ENCODE measurements at places on chromosomes 3 and 15.

GRCh38 chr3:31417486-31417885 lies 115.2 kb upstream of the STT3B start:
- no peak for DNase-seq

GRCh38 chr3:110808630-110809029 lies 263.0 kb upstream of the NECTIN3 start:
- DNase-seq = no peak

GRCh38 chr3:187522890-187523289 lies 147.3 kb downstream of the SST start:
- no peak for DNase-seq

DNA sequence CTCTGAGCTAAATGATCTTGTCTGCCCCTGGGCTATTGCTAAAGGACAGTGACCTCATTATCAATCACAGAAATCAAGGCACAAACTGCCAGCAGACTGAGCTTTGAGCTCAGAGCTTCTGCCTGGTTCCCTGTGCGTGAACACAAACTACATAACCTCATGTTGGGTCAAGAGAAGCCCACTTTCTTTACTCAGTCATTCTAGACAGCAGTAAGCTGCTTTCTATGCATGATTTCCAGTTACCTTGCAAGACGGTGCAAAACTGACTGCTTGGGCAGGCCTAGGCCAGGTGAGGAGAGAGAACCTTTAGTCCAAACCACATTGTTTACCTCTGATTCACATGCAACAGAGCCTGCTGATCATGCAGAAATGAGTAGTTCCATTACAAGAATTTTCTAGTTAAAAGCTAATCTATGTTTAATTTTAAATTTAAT lies 75.1 kb downstream of the ARRDC4 start:
- no peak for DNase-seq

GRCh38 chr15:67840749-67841512 lies 1.1 kb upstream of the RNU6-1 start:
- no peak for DNase-seq

DNA sequence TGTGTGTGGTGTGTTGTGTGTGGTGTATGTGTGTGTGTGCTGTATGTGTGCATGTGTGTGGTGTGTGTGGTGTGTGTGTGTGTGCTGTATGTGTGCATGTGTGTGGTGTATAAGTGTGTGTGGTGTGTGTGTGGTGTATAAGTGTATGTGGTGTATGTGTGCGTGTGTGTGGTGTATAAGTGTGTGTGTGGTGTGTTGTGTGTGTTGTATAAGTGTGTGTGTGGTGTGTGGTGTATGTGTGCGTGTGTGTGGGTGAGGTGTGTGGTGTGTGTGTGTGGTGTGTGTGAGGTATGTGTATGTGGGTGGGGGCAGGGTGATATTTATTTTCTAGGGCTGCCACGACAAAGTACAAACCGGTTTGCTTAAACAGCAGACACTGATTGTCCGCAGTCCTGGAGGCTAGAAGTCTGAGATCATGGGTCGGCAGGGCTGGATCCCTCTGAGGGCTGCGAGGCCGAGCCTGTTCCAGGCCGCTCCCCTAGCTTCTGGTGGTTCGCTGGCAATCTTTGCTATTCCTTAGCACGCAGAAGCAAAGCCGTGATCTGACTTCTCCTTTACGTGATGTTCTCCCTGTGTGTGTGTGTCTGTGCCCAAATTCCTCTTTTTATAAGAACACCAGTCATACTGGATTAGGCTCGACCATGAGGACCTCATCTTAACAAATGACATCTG lies 160.2 kb downstream of the XXYLT1 start:
- no peak for DNase-seq

- no peak for DNase-seq
Measured at GRCh38 chr15:25238716-25239470, 199.9 kb downstream of the UBE3A start.

GRCh38 chr3:11757441-11757875 lies 89.2 kb downstream of the TAMM41 start:
- no peak for DNase-seq

GRCh38 chr3:62710751-62711150 lies 164.5 kb downstream of the CADPS start:
- no peak for DNase-seq

GRCh38 chr15:90959894-90960293 lies 5.2 kb downstream of the RCCD1 start:
- no peak for DNase-seq

DNA sequence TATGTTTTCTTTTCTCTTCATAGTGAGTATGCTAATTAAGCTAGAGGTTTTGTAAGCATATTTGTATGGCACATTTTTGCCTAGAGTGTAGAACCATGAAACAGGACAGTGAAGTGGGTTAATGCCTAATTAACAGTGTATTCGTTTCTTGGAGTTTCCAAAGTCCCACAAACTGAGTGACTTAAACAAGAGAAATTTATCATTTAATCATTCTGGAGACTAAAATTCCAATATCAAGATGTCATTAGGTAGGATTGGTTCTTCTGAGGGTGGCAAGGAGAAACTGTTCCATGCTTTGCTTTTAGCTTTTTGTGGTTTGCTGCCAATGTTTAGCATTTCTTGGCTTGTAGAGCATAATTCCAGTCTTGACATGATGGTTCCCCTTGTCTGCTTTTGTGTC lies 734.2 kb downstream of the NAALADL2 start:
- no peak for DNase-seq

GRCh38 chr3:101970905-101971304 lies 121.6 kb downstream of the NFKBIZ start:
- DNase-seq = no peak

DNA sequence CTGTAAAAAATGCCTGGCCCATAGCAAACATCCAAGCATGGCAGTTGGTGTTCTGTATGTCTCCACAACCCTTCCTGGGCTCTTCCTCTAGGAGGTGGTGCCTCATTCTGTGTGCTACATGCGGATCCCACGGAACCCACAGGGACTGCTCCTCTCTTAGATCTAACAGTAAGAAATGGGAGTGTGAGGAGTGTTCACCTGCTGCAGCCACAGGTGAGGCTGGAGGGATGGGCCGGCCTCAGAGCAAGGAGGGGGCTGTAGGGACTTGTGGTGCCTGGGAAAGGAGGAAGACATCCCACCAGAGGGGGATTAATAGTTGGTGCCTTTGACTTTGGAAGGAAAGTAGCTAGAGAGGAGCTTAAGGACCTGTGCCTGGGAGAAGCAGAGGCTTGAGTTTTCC lies 22.2 kb downstream of the SEMA3G start:
- DNase-seq = no peak

DNA sequence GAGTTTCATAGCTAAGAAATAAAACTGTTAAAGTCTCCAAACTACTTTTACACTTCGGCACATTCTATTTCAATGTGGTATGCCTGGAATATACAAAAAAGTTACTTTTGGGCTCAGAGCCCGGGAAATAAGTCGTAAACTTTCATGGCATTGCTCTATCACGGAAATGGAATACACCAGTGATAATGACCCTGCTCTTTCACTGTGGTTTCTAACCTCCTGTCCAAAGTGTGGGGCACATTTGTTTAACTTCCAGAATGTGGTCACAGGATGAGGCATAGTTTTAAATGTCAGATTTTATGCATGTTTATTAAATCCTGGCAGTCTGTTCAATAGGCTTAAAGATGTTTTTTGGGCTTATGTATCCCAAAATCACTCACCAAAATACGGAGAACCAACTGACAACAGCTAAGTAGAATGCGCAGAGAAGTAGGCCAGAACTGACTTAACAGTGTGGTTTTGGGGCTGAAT lies 5.1 kb downstream of the CXCR6 start:
- no peak for DNase-seq

DNA sequence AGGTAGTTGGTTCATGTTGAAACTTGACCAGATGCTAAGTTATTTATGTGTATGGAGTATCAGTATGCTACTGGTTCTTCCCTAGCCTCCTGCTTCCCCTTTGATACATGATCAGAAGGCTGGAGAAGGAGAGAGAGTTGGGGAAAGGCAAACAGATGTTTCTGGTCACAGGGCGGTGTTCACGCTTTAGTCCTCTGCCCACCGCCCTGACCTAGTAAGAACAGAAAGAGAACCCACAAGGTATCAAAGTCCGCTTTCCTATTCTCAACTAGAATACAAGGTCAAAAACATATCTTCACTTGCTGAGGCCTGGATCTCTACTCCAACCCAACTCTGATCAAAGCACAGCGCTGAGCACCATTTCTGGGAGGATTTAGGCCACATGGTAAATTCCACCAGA lies 55.5 kb downstream of the NCEH1 start:
- DNase-seq = no peak

DNA sequence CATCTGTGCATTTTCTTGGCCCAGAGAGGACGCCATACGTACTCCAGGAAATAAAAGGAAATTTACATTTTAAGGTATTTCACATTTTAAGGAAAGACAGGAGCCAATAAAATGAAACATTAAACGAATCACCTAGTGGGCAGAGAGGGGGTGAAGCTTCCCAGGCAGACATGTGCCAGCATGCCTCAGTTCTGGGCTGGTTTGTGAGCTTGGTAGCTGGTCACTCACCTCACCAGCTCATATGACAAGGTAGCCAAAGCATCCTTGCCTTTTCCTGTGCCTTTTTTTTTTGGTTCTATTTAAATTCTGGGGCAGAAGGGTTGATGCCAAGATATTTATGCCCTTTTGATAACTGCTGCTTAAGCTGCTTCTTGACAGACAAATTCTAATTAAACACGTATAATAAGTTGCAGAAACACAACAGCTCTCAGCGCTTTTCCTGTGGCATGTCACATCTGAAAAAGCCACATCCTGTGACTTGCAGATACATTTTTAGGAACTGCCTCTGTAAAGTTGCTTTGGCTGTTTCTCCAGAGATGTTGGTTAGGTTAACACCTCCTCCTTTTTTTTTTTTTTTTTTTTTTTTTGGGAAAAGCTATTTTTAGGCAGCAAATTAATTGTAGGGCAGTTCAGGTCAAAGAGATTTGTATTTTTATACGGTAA lies 218.6 kb downstream of the PDCD6IP start:
- DNase-seq = no peak

DNA sequence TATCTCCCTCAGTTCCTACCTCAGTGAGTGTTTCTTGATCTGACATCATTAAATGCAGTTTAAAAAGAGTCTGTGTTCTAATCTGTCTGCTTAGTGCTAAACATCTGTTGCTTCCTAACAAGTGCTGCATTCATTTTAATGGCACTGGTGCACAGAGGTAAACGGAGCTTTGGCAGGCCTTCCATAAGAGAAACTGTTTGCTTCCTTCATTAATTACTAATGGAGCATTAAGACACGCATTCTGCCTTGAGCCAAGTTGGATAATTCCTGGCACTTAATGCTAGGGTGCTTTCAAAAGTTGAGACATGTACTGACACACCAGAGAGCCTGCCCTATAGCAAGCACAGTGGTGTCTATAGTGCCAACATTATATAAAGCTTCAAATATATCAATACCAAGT lies 34.7 kb downstream of the SCG5 start:
- no peak for DNase-seq

GRCh38 chr15:73844356-73844755 lies 29.0 kb upstream of the TBC1D21 start:
- no peak for DNase-seq

DNA sequence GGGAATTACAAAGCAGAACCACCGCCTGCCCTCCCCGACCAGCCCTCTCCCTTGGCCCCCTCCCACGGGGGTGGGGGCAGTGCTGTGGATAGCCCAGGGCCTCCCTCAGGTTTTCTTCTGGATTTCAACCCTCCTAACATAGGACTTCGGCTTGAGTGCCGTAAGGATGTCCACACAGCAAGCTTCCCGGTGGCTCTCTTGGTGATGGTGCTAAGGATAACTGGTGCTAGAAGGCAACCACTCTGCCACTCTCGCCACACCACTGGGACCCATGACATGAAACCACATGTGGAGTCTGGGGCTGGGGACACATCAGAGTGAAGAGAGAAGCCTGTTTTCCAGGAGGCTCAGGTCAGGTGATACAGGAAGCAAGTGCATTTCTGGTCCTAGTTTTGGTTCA lies 35.4 kb downstream of the SCN5A start:
- no peak for DNase-seq

DNA sequence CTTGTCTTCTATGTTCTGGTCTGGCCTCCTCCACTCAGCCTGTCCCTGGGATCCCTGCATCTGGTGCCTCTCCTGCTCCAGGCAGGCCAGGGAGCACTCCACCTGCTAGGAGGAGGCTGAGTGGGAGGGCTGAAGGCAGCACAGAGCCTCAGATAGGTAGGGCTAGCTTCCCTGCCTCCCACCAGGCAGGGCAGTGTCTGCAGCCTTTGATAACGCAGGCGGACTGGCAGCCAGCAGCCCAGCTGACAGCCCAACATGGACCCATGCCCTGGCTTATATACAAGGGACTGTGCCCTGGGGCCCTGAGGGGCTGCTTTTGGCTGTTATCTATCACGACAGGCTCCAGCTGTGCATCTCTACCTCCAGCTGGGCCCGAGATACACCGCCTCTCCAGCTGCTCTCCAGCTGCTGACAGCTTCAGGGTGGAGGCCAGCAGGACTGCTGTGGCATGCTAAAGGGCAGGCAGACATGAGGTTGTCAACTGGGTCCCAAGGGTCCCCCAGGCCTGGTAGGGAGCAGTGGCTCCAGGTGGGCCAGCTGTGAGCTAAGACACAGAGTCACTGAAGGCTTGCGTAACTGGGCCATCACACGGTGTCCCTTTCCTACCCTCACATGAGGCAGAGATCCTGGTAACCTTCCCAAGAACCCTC lies 5.2 kb upstream of the CLK3 start:
- DNase-seq = no peak

DNA sequence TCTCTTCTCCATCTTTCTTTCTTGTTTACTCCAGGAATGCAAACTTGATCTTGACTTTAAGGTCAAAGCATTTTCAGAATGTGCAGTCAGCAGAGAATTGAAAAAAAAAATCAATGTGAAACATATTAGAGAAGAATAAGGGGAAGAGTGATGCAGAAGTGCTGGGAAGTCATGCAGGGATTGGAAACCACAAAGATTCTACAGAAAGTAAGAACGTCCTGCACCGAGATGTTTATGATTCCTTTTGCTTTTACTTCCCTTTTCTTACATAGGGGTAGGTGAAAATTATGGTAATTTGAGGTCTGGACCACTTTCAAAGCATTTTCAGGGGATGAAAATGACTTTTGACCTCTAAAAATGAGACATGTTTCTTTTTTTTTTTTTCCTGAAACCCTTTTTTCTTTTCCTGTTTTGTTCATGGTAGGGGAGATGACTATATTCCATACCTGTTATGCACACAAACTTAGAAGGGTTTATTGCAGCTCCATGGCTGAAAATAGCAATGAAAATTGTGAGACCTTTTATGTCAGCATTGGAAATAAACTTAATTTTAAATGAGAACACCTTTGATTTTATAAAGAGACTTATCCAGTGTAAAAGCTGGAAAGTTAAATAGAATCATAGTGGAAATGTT lies 623.5 kb upstream of the TBL1XR1 start:
- no peak for DNase-seq

GRCh38 chr3:76011121-76011520 lies 225.8 kb upstream of the ZNF717 start:
- DNase-seq = no peak

- no peak for DNase-seq
Measured at GRCh38 chr3:20652231-20652986, 466.4 kb upstream of the SGO1 start.

GRCh38 chr3:27752926-27753325 lies 30.8 kb upstream of the EOMES start:
- DNase-seq = no peak

- DNase-seq = no peak
Measured at GRCh38 chr3:175118382-175118941, 259.3 kb downstream of the NAALADL2 start.
